ENCODE measurements at places on chromosomes 13 and 19. TPM values are rescaled to one million over a fixed set of nuclear protein-coding genes. Genes with fewer than 3 reads are reported as not detected.

NUMBL gene
- 16.9 TPM for total RNA-seq

CBY2 gene
- total RNA-seq: not detected

- DNase-seq: no peak
These were observed 6.7 kb upstream of the GNA15 start for GRCh38 chr19:3129112-3129511.

GRCh38 chr13:44802491-44802890 lies 186.8 kb downstream of the NUFIP1 start:
- DNase-seq: no peak

DNA sequence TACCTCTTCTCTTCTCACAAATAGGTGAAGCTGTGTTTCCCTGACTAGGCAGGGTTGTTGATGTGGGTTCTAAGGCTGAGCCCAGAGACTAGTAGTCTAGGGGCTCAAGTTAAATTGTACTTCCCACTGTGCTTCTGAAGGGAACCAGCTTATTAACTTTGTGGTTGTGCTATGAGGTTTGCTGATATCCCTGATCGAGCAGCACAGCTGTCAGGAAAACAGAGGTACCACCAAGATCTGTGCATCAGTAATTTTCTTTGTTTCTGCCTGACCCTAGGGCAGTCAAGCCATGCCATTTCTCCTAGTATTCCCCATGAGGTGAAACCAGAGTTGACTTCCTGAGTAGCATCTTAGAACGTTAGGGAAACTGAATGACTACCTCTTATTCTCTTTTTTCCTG lies 853.8 kb upstream of the MIR17HG start:
- DNase-seq: no peak

DNA sequence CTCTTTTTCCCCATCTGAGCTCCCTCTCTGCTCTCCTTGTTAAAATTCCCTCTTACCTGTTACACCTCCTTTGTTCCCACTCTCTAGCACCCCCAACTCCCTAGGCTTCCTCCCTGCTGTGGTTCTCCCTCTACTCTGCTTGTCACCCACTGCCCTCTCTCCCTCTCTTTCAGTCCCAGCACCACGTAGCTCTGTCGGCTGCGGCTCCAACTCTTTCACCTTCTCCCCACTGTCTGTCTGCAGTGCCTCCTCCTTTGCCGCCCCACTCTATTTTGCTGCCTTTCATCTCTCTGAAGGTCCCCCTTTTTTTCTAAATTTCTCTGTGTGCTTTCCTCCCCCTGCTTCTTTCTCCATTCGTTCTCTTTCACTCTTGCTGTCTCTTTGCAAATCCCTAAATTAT lies 1.1 kb downstream of the ZNF836 start:
- DNase-seq: peak; percentile 10

- no peak for DNase-seq
These were observed 9.7 kb upstream of the ANKRD10 start for GRCh38 chr13:110924639-110924934.
